ENCODE measurements at places on chromosomes 3 and 15.

DNA sequence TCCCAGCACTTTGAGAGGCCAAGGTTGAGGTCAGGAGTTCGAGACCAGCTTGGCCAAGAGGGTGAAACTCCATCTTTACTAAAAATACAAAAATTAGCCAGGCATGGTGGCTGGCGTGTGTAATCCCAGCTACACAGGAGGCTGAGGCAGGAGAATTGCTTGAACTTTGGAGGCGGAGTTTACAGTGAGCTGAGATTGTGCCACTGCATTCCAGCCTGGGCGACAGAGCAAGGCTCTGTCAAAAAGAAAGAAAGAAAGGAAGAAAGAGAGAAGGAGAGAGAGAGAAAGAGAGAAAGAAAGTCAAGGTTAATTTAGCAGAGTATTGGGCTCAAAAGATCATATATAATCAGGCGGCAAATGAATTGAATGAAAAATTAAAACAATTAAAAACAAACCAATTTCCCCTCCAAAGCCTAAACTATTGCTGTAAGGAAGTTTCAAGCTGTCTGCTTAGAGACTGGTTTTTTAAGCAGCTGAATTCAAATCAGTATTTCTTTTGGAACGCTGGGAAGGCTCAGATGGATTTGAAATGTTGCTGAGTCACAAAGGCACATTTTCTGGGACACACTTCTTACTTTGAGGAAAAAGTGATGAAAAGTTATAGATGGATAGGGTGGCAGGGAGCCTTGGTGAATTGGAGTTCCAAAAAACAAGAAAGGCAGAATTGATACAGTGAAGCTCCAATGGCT, 81.3 kb upstream of the BHLHE40 start:
- DNase-seq, result no peak

DNA sequence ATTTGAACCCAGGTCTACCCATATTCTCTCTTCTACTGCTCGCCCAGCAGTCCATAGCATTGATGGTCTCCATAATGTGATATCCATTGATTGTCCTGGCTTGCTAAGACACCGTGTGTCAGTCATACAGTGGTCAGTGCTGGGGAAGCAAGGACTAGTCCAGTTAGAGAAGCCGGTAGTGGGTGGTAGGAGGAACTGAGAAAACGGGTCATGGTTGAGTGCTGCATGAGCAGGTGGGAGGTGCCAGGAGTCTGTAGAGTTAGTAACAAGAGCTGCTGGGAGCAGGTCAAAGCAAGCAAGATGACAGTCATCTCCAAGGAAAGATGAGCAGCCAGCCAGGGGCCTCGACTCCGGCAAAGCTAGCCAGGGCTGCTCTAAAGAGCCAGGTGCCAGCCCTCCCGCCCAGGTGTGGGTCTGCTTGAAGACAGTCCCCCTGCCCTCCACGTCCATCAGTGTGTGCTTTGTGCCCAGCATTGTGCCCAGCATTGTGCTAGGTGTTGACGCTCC, 29.5 kb upstream of the USP3 start:
- DNase-seq, result no peak

- no peak for DNase-seq
Measured at GRCh38 chr15:29130951-29131839, 138.4 kb downstream of the NSMCE3 start.

GRCh38 chr3:50260027-50260941, 8.7 kb upstream of the SEMA3B start:
- DNase-seq, result peak; percentile 84

Measured in CD4-positive, alpha-beta T cell treated with Interleukin-6 for 4 hours (primary cell).